ENCODE measurements at places on chromosomes 11 and 22.
A peak's percentile ranks its signal among the peaks of the same experiment; 100 is the strongest.

- no peak for DNase-seq
These were observed 33.3 kb downstream of the AMPD3 start for GRCh38 chr11:10488121-10488933.

DNA sequence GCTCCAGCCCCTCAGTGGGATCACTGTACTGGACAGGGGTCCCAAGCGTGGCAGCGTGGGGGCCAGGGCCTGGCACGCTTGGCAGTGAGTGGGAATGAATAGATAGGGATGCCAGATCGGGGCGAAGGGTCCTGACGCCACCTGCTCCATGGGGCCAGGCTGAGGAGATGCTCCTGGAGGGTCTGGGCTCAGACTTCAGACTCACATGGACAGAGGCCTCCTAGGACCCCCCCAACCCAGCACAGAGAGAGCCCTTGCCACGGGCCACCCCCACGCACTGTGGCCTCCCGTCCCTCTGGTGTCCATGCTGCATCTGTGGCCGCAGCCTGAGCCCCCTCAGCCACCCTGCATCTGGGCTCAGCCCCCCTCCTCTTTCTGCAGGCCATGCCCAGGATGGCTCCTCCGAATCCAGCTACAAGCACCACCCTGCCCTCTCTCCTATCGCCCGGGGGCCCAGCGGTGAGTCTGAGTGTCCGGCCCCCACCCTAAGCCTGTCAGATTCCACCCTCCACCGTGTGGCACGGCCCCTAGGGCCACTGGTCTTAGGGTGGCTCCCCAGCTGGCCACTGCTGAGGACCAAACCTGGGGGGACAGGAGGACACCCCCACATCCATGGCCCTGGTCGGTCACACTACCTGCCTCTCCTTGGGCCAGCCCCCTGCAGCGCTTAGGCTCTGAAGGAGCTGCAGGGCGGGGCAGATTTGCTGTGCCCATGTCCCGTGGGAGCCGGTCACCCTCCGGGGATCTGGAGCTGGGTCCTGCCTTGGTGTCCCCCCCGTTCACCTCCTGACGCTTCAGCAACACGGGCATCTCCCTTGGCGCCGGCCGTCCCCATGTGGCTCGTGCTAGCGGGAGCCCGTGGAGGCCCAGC, 2.7 kb downstream of the MUC5AC start:
- DNase-seq: no peak

DNA sequence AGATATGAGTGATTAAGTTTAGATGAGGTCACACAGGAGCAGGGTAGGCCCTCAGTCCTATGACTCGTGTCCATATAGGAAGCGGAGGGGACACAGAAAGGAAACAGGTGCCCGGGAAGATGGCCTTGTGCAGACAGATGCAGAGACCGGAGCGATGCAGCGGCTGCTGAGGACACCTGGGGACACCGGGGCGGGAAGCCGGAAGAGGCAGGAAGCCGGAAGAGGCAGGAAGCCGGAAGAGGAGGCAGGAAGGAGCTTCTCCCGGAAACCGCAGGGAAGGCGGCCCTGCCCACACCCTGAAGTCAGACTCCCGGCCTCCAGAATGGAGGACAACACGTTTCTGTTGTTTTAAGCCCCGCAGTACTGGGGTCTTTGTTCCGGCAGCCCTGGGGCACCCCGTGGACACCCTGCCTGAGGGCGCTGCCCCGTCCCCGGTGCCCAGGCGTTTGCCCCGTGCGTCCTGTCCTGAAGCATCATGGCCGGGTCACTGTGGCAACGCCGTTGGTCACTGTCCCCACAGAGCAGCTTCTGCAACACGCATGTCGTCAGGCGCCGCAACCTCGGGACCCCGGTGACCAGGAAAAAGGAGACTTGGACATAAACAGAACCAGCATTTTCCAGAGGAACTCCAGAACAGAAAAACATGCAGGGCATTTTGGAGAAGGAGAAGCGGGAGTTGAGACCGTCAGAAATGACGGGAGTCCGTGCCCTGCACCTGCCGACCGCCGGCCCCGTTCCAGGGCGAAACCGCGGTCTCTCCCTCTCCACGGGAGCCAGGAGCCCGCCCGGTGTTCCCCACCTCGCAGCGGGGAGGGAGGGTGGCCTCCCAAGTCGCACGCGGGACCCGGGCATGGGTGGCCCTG, 103.4 kb downstream of the BRD1 start:
- DNase-seq: no peak

DNA sequence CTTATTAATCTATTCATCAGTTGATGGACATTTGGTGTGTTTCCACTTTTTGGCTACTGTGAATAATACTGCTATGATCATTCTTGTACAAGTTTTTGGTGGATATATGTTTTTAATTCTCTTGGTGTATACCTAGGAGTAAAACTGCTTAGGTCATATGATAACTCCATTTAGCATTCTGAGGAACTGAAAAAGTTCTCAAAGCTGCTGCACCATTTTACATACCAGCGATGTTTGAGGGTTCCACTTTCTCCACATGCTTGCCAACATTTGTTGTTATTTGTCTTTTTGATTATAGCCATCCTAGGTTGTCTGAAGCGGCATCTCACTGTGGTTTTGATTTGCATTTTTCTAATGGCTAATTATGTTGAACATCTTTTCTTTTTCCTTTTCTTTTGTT, 4.1 kb upstream of the ACER3 start:
- DNase-seq: no peak

DNA sequence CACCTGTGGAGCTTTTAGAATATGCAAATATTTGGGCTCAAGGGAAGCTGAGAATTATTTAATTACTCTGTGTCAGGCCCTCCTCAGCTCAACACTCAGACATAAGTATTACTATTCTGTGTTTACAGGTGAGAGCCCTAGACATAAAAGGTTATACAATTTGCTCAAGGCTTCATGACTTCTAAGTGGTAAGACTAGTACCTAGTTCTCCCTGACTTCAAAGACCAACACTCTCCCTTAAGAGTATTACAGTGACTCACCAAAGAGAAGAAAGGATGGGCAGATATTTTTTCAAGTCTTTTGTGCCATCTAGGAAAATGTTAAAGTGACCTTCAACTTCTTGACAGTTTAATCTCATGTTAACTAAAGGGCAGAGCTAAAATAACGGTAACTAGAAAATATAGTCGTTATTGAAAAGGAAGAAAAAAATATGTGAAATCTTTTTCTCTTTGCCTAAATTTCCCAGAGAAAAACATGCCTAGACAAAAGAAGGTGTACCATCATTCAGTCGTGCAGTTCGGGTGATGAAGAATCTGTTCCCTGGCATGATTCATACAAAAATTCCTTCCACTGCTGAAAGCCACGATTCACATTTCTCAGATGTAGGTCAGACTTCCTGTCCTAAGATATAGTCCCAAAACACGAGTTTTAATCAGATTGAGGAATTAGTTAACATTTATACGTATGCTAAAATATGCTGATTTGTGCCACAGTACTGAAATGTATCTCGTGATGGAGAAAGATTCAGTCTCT, 849.1 kb upstream of the API5 start:
- no peak for DNase-seq

- no peak for DNase-seq
These were observed 37.1 kb downstream of the TST start for GRCh38 chr22:36982136-36982535.

DNA sequence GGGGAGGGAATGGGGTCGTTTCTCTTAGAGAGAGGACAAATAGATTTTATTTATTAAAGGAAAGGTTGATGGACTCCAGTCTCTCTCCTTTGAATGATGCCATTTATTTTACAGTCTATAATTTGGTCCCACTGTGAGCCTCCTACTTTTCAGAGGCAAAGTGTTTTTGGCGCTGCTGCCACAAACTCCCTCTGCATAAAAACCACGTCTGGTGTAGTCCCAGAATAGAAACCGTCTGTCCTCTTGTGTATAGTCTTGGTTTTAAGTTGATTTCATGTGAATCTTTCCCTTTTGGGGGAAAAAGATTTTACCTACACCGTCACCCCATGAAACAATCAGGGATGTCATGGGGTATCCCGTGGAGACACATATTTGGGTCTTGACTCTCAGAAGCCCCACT, 143.6 kb upstream of the SEZ6L start:
- no peak for DNase-seq

- DNase-seq: no peak
These were observed 5.4 kb upstream of the FTH1 start for GRCh38 chr11:61972672-61973475.

GRCh38 chr11:34358728-34359547, 1.1 kb upstream of the ABTB2 start:
- peak; percentile 60 for DNase-seq

DNA sequence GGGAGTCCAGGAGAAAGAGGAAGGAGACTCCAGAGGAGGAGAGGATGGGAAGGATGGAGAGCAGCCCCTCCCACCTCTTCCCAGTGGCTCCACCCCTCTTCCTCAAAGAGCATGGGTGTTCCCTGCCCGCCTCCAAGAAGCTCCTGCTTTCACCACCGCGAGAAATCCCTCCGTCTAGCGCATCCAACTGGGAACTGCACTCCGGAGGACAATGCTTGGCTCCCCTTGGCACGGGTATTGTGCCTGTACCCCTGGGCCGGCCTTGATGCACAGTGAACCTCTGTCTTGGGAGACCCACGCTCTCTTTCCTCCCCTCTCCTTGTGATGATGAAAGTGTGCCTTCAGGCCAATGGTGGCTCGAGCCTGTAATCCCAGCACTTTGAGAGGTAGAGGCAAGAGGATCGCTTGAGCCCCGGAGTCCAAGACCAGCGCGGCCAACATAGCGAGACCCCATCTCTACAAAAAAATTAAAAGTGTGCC, 14.9 kb upstream of the ADA2 start:
- peak; percentile 93 for DNase-seq

- no peak for DNase-seq
These were observed 60.2 kb downstream of the SMIM38 start for GRCh38 chr11:69215784-69216415.

GRCh38 chr11:10606536-10607208, 38.2 kb upstream of the LYVE1 start:
- DNase-seq: no peak

DNA sequence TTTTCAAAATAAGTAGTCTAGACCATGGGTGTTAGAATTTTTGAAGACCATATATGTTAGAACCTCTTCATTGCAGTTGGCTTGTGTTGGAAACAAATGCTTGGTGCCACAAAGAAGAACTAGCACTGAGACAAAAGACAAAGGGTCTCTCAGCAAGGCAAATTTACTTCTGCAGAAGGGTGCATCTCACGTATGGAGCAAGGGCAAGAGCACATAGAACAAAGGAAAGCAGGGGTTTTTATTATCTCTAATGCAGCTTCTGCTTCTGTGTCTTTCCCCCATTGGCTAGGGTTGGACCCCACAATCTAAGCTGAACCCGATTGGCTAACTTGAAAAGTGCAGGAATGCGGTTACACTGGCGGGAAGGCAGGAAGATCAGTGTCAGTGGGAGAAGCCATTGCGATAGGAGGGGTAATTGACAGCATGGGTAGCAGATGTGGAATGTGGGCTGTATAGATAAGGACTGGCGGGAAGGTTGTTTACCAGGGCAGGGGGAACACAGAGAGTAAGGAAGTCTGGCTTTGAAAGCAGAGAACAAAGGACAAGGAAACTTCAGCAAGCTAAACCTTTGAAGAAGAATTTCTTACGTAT, 9.2 kb upstream of the RBMXL2 start:
- no peak for DNase-seq

- DNase-seq: peak; percentile 17
These were observed 63.7 kb downstream of the RAB30 start for GRCh38 chr11:83007909-83008580.

DNA sequence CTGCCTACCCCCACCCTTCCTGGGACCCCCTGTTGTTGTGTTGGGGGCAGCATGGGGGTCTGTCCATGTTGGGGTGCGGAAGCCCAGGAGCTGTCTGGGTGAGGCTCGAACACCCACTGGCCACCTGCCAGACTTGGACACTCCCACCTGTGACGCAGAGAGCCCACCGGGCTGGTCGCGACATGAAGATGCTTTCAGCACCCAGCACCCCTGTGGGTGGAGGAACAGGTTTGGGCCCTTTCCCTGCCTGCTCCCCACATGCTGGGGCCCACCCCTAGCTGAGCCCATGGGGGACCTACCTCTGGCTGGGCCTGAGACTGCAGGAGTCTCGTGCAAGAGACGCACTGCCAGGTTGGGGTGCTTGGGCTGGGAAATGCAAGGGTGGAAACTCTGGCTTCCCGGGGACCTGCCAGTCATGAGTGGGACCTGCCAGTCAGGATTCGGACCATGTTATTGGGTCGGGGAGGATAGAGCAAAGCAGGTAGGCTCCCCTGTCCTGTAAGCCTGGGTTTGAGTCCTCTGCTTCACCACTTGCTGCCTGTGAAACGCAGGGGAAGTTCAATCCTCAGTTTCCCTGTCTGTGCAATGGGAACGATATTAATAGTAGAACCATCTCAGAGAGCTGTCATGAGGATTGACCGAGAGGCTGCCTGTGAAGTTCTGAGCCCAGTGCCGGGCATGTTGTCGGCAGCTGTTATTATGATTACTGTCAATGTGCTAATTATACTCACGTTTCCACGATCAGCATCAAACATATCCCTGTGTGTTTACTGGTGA, 24.1 kb downstream of the KIAA1671 start:
- no peak for DNase-seq

GRCh38 chr11:115409691-115410220, 94.5 kb downstream of the CADM1 start:
- DNase-seq: no peak

- peak; percentile 65 for DNase-seq
These were observed 20.5 kb downstream of the EPS8L2 start for GRCh38 chr11:726278-727220.

- DNase-seq: no peak
These were observed 734 bp downstream of the SNU13 start for GRCh38 chr22:41687901-41688364.

- no peak for DNase-seq
These were observed 30.7 kb downstream of the SERPINH1 start for GRCh38 chr11:75592715-75593114.

- DNase-seq: peak; percentile 19
These were observed 85.5 kb upstream of the B3GAT1 start for GRCh38 chr11:134497586-134497985.

DNA sequence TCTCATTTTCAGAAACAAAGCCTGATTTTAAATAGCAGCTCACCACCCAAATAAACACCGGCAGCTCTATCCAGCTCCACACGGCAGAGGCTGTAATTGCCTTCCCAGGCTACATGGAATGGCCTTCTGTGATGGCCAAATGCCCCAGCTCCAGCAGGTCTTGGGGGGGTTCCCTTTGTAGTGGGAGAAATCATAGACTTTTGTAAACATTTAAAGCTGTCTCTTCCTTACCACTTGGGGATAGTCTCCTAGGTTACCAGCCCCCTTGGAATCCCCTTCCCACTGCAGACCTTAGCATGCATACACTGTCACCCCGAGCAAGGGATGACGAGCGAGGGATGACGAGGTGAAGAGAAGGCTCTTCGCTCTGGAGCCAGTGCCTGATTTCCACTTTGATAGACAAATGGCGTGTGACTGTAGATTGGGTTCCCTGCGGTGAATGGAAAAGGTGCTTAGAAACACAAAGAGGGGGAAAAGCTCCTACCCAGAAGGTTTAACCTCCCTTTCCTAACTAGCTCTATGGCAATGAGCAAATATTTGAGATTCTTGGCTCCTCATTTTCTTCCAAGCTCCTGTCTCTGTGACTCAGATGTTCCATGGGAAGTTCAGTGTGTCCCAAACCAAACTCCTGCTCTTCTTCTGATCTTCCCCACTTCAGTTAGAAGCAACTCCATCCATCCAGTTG, 108.0 kb upstream of the CADM1 start:
- DNase-seq: no peak

- no peak for DNase-seq
These were observed 385.1 kb downstream of the DCDC1 start for GRCh38 chr11:30984442-30984816.
